ENCODE measurements at places on chromosomes 2 and 18.

DNA sequence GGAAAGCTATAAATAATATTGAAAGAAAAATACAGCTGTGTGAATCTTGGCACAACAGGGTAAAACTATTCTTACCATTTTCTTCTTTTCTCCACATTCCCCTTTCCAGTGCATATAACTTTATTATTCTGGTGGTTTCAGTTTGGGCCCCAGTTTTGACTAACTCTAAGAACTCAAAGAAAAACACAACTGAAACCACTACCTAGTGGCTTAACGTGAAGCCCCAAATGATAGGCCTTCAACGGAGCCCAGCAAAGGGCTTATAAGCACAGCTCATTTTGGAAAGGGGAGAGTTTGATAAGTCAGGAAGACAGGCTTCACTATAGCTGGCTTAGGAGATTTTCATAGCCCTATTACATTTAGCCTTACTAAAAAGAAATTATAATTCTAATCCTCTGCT, 62.4 kb downstream of the PPP1R1C start:
- DNase-seq, result no peak

- no peak for DNase-seq
Measured at GRCh38 chr2:105557021-105557920, 158.4 kb upstream of the FHL2 start.

DNA sequence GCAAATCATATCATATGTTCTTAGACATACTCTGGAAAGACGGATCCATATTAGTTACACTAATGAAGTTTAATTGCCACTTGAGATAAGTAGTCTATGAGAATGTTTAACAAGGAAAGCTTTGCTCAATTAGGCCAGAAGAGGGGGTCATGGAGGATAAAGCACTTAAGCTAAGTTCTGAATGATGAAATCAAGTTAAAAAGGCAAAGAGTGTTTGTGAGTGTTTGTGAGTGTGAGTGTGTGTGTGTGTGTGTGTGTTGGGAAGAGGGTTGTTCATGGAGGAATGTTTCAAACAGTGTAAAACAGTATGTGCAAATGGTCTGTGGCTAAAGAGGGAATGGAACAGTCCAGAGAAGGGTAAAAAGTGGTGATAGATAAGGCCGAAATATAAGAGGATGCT, 360.9 kb downstream of the ERBB4 start:
- DNase-seq, result no peak

- no peak for DNase-seq
Measured at GRCh38 chr2:128271911-128272600, 46.6 kb downstream of the HS6ST1 start.

DNA sequence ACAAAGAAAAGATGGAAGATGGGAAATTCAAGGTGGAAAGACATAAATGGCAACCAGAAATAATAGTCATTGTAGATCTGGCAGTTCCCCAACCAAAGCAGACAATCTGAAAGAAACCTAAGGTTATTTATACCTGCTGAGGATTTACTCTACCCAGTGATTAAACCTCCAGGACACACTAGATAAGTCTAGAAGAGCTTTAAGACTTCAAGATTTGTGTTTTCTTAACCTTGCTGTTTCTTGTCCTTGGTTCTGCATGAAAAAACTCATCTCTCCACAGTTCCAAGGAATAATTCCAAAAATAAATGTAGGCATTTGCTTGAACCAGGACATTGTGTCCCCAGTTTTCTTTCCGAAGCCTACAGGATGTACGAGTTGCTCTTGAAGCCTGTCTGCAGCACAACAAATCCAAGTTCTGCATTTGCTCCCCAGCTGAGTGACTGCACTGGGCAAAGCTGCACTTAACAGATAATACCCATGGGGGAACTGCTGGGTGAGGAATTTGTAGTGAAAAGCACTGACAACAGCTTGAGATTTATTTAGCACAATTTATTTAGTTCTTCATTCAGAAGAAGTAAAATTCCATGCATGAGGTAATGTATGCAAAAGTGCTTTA, 19.8 kb downstream of the DTNA start:
- DNase-seq, result no peak

- DNase-seq, result no peak
Measured at GRCh38 chr2:196555726-196556125, 83.8 kb upstream of the CCDC150 start.

GRCh38 chr2:191351298-191351697, 106.1 kb downstream of the MYO1B start:
- DNase-seq, result no peak

GRCh38 chr18:8788503-8789429, 83.4 kb downstream of the MTCL1 start:
- DNase-seq, result no peak

GRCh38 chr2:217694291-217694690, 308.5 kb downstream of the TNS1 start:
- no peak for DNase-seq

- no peak for DNase-seq
Measured at GRCh38 chr18:65671621-65672415, 79.0 kb upstream of the CDH7 start.

All from mucosa of gallbladder (tissue), 1 donor.